ENCODE measurements at places on chromosomes 3 and 15.

GRCh38 chr15:91520850-91521249 lies 332.7 kb upstream of the SLCO3A1 start:
- DNase-seq = peak; percentile 57

GRCh38 chr3:104323226-104323625 lies 1043.5 kb upstream of the ALCAM start:
- no peak for DNase-seq

DNA sequence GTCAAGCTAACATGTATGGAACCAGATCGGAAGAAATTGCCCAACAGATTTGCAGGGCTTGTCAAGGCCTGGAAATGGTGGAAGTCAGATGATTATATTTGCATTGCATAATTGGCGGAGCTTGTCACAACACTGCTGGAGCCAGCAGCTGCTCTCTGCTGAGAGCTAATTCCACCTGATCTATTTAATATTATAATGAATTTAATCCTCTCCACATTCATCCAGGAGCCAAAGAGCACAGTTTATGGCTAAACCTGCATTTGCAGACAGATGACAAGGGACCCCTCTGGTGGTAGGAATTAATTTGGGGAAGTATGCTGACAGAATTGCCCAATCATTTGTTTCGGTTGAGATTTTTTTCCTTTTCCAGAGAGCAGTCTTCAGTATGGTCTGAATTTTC lies 730.2 kb downstream of the TUSC7 start:
- peak; percentile 46 for DNase-seq

DNA sequence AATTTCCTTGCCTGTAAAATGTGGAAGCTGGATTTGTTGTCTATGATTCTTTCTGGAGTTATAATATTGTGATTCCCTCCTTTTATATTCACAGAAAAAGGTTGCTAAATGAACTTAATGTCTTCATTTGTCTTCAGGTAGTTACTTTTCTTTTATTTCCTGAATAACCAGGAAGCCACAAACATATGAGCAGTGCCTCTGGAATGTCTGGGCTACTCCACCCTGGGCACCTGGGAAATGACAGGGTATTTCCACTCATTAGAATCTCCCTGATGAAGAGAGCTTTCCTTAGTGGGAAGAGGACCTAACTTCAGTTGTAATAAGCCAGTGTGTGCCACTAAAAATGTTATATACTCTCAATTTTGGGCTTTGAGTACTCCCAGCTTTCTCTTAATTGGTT lies 3.8 kb upstream of the SLMAP start:
- no peak for DNase-seq

GRCh38 chr15:57221134-57221533 lies 155.2 kb upstream of the CGNL1 start:
- DNase-seq = no peak

DNA sequence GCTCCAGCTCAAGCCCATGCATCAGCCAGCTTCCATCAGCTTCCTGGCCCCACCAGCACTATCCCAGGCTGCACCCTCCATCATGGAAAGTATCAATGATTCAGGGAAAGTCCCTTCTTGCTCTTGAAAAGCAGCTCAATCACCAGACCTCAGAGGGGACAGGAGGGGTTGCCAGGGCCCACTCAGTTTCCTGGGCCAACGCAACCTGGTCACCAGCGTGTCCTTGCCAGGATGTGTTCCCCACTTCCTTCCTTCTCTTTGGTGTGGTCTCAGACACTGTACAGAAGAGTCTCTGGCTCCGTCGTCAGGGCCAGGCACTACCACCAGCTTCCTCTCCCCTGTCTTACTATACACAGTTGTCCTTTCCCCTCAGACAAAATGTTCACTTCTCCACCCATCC lies 3.0 kb downstream of the HDC start:
- DNase-seq = no peak

DNA sequence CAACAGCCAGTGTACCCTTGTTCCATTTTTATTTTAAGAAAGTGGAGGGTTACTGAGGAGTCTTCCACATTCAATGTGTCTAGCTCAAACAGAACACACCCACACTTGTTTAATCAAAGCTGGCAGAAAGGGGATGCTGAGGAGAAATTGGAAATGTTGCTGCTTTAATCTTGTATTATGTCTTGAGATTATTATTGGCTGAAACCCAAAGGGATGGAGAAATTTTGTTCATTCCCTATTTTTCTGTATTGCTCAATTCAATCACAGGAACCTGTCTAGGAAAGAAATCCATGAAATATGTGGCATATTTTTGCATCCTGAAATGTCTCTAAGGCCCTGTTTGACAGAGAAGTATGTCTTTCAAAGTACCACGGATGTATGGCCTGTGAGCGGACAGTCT lies 238.0 kb downstream of the MYRIP start:
- peak; percentile 13 for DNase-seq

GRCh38 chr3:3799173-3800079 lies at the start of gene LRRN1:
LRRN1 (plus strand) TSS chr3:3799431; CDS start chr3:3844642, 45,211 bp downstream.
- DNase-seq = no peak

- peak; percentile 77 for DNase-seq
Observed at GRCh38 chr3:39718674-39719595, 90.5 kb upstream of the MYRIP start.

DNA sequence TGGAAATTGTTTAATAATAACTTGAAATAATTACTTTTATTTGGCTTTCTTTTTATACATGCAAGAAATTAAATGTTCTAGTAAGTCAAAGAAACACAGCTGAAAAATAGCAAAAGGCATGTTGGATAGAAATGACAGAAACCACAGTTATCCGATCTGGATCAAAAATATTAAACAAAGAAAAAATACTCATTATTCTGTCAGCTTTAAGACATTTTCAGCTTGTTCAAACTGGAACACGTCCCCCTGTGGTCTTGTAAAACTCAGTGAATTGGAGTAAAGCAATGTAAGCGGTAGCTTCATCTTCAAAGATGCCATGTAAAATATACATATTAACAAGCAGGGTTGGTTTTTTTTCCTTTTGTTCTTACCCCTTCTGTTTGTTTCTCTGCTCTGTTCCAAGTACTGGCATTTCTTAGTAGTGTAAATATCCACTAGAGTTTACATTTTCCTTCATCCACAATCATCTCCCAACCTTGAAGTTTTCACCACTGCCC lies 223.4 kb downstream of the IGSF11 start:
- DNase-seq = no peak

GRCh38 chr3:142000325-142000870 lies 124.0 kb downstream of the ATP1B3 start:
- peak; percentile 33 for DNase-seq

DNA sequence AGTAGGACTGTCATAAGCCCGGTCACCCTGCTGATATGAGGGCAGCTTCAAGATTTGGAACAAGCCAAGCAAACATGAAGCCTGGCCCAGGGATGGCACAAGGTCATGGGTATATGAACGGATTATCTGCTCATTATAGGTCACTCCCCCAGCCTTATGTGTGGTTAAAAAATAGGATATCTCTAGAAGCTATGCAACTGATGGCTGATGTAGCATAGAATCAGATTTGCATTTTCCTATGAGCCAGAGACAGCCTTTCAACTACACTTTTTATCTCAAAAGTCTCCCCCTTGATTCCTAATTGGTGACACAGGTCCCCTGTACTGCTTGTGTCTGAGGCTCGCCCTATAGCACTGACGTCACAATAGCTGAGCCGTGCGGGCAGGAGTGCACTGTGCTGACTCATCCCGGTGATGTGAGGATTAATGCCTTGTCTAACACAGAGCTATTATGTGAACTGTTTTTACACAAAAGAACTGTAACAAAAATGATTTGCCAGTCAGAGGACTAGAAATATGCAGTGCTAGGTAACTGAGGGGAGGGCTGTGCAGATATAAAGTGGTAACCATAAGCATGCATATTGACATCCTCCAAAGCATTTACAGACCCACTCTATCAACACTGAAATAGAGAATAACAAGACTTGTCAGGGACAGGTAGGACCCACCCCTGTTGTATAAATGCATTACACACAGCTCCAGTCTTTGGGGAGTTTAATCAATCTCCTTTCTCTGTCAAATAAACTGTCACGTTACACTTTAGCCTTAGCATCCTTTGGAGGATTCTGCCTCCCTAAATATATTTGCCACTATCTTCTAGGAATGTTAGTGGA lies 204.9 kb downstream of the TIGIT start:
- DNase-seq = peak; percentile 83

GRCh38 chr15:28880680-28881079 lies 5.1 kb upstream of the APBA2 start:
- DNase-seq = no peak

GRCh38 chr15:26098801-26099200 lies 235.7 kb upstream of the ATP10A start:
- no peak for DNase-seq

DNA sequence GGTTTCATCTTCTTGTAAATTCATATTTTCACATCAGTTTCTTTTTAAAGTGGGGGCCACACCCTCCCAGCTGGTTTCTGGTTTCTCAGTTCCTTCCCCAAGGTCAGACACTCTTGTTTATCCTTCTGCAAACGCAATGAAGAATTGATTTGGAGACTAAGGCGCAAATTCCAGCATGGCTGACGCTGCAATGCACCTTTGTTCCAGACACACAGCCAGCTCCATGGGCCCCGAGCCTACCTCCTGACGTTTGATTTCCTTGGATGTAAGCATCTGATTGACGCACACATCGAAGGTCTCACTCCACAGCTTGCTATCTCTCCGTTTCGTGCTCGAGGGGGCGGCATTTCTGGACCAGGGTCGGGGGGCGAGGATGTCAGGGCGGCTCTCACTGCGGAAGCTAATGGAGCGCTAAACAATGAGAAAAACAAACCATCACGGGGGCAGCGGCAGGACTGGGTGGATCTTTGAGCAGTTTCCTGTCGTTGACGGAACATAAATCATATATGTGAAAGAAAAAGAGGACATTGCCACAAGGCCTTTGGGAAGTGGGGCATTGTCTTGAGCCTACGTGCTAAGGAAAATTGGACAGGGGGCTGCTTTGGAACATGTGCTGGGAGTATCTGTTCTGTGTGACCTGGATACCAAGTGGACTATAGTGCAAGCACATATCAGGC lies 46.9 kb downstream of the ARHGEF3 start:
- DNase-seq = no peak

DNA sequence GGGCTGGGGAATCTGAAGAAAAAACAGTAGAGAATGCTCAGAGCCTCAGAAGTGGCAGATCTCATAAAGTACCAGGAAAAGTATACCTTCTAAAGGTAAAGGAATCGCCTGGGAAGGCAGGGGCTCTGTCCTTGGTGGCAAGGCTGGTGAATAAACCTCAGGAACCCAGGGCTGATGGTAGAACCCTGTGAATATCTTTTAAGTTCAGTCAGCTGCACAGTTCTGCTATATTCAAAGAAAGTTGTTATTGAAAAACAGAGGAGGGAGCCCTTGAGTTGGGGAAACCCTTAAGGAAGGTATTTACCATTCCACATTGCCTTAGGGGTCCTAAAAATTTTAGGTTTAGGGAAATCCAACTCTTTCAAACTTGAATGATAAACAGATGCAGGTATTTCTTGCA lies 31.2 kb downstream of the ZPLD1 start:
- no peak for DNase-seq

- DNase-seq = no peak
Observed at GRCh38 chr3:141087076-141087777, 36.1 kb downstream of the SPSB4 start.

- no peak for DNase-seq
Observed at GRCh38 chr3:150265305-150265704, 142.8 kb upstream of the TSC22D2 start.

- no peak for DNase-seq
Observed at GRCh38 chr3:65672061-65672460, 366.7 kb downstream of the MAGI1 start.

DNA sequence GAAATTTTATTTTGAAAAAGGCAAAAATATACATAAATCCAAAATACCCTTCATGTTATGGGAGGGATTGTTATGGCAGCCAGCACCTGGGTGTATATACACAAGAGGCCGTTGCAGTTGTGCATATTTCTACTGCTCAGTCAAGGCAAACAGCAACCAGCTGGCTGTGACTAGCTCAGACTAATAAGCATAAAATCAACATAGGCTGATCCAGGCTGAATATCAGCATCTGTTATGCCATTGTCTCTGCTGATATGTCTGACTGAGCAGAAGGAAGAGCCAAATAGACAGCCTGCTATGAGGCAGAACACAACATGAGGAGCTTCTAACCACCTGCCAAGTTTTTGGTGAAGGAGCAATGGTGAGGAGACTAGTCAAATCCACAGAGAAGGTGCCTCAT lies 457.5 kb upstream of the ALCAM start:
- DNase-seq = peak; percentile 76

- peak; percentile 12 for DNase-seq
Observed at GRCh38 chr15:87916208-87916607, 340.3 kb downstream of the NTRK3 start.

GRCh38 chr3:147428754-147429153 lies 19.6 kb downstream of the ZIC1 start:
- no peak for DNase-seq

GRCh38 chr15:44529864-44530604 lies 6.9 kb upstream of the EIF3J start:
- DNase-seq = no peak

GRCh38 chr15:39581242-39581792 lies 438 bp downstream of the THBS1 start:
- DNase-seq = no peak

DNA sequence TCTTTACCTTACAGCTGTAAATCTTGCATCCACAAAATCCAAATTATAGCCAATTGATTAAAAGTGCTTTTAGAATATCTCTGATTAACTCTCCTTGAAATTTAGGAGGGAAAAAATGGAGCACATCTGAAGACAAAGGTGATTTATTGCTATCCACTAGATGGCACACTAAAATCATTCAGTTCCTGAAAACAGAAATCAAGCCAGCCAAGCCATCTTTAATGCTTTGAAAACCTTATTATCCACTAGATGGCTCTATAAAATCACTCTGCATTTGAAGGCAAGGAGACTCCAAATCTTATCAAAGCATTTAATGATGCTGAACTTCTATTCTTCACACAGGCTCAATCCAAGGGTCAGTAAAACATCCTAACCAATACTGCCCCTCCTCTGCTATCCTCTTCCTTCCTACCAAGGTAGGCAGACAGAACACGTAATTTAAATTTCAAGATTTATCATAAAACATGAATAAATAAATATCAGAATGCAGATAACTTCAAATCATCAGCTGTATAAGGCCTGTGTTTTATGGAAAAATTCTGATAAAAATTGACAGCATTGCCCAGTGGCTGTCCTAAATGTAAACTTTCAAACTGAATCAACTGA lies 48.4 kb downstream of the GOLIM4 start:
- DNase-seq = peak; percentile 80

- DNase-seq = peak; percentile 68
Observed at GRCh38 chr15:84949043-84949442, 32.6 kb upstream of the PDE8A start.

GRCh38 chr15:73800662-73801345 lies 47.7 kb upstream of the INSYN1 start:
- DNase-seq = peak; percentile 92

GRCh38 chr3:19526071-19526470 lies 377.8 kb downstream of the KCNH8 start:
- DNase-seq = no peak

GRCh38 chr15:28907338-28907960 lies 21.7 kb downstream of the APBA2 start:
- DNase-seq = no peak

- DNase-seq = no peak
Observed at GRCh38 chr3:120909602-120909878, 1.5 kb downstream of the STXBP5L start.

GRCh38 chr3:136297826-136298225 lies 47.7 kb downstream of the PCCB start:
- DNase-seq = no peak

All from fibroblast of skin of abdomen (primary cell).